ENCODE measurements at places on chromosomes 2 and 18.

DNA sequence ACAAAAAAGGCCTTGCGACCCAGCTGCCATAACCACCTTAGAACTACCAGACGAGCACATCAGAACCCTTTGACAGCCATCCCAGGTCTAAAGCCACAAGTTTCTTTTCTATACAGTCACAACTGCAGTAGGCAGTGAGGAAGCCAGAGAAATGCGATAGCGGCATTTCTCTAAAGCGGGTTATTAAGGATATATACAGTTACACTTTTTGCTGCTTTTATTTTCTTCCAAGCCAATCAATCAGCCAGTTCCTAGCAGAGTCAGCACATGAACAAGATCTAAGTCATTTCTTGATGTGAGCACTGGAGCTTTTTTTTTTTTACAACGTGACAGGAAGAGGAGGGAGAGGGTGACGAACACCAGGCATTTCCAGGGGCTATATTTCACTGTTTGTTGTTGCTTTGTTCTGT, 48.8 kb downstream of the FEZ2 start:
- DNase-seq = no peak

DNA sequence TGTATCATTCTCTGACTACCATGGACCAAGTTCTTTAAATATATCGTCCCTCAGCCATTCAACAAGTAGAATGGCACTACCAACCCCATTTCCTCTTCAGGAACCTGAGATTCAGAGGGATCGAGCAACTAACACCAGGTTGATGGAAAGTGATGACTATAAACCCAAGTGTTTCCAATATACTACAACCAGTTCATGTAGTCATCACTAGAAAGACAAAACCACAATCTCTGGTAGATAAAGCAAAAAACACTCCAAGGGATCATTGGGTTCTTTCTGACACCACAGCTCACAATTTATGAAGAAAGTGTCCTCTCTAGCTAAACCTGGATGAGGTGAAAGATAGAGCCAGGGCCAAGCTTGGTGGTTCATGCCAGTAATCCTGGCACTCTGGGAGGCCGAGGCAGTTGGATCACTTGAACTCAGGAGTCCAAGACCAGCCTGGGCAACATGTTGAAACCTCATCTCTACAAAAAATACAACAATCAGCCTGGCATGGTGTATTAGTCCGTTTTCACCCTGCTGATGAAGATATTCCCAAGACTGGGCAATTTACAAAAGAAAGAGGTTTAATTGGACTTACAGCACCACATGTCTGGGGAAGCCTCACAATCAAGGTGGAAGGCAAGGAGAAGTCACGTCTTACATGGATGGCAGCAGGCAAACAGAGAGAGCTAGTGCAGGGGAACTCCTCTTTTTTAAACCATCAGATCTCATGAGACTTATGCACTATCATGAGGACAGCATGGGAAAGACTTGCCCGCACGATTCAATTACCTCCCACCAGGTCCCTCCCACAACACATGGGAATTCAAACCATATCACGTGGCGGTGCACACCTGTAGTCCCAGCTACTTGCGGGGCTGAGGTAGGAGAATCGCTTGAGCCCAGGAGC, 2.2 kb downstream of the CD226 start:
- DNase-seq = no peak

DNA sequence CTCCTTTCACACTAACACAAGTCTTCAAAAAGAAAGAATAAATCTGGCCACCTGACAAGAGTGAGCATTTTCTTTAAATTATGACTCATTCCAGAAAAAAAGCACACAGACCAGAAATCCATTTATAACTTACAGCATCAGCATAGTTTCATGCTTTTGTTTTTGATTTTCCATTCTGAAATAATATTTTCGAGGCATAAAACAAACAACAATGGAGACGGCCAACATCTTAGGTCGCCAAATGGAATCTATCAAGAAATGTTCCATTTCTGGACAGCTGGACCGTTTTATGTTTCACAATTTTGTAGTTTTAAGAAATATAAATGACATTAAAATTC, 165.4 kb upstream of the ZFP36L2 start:
- no peak for DNase-seq

DNA sequence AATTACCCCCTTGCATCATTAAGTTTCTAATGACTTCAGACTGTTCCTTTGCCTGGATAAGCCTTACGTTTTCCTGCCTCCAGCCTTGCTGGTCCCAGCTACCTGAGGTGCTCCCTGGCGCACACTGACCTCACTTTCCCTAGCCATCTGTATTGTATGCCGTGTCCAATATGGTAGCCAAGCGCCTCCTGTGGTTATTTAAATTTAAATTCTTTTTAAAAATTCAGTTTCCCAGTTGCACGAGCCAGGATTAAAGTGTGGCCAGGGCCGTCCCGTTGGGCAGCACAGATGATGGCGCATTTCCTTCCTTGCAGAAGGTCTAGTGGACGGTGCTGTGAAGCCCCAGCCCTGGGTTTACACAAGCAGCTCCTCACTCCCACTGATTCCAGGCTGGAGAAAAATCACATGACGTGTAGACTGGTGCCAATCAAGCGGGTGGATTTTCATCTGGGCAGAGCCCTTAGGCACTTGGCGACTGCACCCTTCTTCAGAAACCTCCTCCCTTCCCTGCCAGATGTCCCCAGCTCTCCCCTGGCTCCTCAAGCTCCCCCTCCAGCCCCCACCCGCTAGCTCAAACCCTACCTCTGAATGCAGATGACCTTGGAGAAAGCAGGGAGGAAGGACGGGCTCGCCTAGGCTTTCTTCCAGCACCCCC, 33.9 kb downstream of the ACKR3 start:
- DNase-seq = no peak

- no peak for DNase-seq
Observed at GRCh38 chr18:47747260-47747795, 183.1 kb downstream of the SMAD2 start.

DNA sequence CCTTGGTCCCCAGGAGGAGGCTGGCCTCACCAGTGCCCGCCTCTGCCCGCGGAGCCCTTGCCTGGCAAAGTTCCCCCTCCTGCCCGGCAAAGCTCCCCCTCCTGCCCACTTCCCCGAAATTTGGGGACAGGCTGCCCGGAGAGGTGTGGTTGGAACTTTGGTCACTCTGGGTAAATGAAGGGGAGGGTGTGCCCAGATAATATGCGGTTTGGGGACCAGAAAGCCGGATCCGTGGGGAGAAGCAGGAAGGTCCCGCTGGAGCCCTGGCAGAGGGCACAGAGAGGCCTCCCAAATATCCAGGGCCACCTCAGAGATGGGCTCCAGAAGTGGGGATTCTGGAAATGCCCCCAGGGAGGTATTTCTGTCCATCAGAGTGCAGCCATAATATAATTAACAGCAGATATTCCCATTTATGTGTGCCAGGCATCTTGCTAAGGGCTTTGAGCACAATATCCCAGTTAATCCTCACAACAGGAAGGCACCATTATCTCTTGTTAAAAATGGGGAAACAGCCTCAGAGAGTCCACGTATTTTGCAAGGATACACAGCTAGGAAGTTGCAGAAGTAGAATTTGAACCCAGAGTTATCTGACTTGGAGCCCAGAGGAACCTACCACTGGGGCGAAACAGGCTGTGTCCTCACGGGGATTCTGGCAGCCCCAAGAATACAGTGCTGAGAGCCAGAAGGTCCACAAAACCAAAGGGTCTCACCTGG, 914 bp downstream of the STEAP3 start:
- no peak for DNase-seq

DNA sequence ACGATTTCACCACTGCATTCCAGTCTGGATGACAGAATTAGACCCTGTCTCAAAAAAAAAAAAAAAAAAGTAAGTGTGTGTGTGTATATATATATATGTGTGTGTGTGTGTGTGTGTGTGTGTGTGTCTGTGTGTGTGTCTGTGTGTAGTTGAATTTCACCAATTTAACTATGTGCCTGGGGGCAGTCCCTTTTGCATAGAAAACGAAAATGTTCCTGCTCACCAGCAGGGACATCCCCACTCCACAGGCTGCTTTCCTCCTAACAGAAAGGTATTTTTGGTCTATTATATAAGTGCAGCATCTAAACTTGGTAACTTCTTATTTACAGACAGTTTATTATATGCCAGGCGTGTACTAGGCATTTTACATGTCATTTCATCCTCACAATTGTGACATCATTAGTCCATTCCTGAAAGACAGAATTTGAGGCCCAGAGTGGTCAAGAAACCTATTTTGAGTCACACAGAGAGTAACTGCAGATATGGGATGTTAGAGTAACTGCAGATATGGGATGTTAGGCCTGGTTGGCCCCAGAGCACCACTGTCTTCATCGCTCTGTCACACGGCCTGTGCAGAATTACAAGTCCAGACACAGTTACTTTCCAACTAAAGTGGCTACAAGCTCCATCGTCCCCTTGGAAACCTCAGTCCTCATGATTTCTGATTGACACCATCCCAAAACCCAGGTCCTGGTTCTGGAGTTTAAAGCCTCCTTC, 9.3 kb upstream of the TTL start:
- DNase-seq = no peak
